ENCODE measurements at places on chromosomes 11 and 22.

GRCh38 chr11:123083623-123084029 lies 21.7 kb upstream of the HSPA8 start:
- peak; percentile 54 for DNase-seq

GRCh38 chr22:42873356-42873755 lies 16.3 kb upstream of the ARFGAP3 start:
- no peak for DNase-seq

GRCh38 chr22:19806213-19807160 lies 45.9 kb downstream of the TBX1 start:
- no peak for DNase-seq

DNA sequence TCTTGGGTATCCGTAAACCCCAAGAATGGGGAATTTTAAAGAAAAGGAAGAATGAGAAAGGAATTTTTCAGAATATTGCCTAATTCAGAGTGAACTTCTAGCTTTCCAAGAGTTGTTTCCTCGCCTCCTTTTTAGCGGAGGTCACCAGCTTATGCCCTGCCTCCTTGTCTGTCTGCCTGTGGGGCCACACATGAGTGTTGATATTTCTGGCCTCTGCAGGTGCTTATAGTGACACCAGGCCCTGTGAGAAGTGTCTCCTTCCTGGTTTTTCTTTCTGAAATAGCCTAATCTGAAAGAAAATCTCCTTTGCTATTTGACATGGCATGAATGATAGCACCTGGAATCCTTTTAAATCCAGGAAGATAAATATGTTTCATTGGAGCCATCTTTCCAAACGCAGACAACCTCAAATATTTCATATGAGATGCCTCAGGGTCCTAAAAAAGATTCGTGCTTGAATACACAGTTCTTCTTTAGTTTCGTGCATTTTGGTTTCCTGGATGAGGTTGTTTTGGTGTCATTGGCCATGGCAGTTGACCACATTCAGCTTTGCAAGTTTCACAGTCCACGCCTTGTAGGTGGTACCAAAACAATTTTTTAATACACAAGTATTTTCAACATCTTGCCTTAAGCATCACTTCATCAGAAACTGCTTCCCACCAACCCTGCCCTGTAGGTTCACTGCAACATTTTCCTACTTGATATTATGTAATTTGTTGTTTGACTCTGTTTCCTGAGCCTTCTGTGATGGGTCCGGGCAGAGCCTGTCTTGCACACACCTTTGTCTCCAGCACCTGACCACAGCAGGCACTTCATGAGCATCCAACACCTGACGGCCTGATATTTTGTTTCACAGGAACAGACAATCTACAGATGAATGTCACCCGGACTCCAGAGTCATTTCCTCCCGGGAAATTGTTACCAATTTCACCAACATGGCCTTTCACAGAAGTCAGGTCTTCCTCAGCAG lies 159.4 kb downstream of the C11orf91 start:
- no peak for DNase-seq

GRCh38 chr11:19389787-19390303 lies 149.1 kb upstream of the E2F8 start:
- DNase-seq: no peak

DNA sequence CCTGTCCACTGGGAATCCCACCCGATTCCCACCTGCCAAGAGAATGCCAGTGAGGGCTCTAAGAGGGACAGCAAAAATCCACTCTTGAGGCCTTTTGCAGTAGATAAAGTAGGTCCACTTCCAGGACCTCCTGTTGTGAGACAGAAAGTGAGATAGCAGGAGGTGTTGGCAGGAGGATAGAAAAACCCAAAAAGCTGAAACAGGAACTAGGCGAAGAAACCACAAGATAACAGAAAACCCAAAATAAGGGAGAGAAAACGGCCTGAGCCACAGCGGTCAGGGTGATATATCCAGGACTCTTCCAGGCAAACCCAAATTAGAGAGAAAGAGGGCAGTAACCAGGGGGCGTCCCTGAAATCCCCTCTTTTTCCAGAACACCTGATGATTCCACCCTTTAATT lies 79.7 kb upstream of the LINC01488 start:
- no peak for DNase-seq

GRCh38 chr22:26672060-26672471 lies 14.7 kb downstream of the MIAT start:
- DNase-seq: no peak

- DNase-seq: peak; percentile 84
Measured at GRCh38 chr11:65498977-65499712, at the start of gene MALAT1. Gene MALAT1 (plus strand): TSS chr11:65499045.

DNA sequence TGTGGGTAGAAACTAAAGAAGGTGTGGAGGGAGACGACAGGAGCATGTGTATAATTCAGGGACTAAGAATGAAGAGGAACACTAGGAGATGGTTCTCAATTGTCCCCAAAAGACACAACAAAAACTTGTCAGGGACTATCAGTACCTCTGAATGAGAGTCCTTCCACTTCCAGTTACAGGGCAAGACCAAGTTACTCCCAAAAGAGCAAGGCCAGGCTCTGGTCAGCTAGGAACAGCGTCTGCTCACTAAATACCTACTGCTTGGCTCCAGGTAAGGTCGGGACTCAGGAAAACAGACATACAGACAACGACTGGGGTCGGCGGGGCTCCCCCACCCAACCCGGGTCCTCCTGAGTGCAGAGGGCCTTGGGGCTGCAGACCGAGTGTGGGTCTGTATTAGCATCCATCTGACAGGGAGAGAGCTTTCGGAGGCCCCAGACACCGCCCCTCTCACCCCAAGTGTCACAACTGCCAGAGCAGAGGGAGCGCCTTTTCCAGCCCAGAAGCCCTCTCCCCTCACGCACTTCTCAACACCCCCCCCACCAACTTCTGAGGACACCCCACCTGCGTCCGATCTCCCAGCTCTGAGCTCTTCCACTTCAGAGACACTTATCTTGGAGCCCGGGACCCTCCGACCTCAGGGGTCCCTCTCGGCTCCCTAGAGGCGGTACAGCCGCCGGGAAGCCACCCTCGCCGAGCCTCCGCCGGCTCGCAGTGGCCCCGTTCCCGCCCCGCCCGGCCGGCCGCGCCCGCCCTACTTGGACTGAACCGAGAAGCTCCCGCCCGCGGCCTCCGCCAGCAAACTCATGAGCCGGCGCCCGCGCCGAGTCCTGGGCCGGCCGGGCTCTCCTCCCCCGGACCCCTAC lies 522 bp downstream of the RHOG start:
- DNase-seq: no peak

GRCh38 chr11:37718431-37718999 lies 1120.5 kb upstream of the RAG2 start:
- no peak for DNase-seq

- no peak for DNase-seq
Measured at GRCh38 chr11:117070016-117070415, 28.2 kb downstream of the SIK3 start.

GRCh38 chr11:88312628-88313027 lies 24.9 kb downstream of the CTSC start:
- DNase-seq: no peak

- DNase-seq: no peak
Measured at GRCh38 chr22:48389916-48390315, 1437.8 kb downstream of the BRD1 start.

DNA sequence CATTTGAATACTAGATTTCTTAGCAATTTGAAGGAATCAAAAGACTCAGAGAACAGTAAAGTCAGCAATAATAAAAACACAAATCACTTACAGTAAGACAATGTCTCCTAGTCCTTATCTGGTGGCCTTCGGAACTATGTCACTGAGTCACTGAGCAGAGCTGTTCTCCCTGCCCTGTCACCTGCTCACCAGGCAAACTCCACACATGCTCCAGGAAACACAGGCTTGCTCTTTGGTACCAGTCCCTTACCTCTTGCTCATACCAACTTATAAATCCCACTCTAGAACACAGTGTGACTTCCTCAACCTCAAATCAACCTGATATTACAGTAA lies 81.1 kb upstream of the CHRM4 start:
- no peak for DNase-seq

DNA sequence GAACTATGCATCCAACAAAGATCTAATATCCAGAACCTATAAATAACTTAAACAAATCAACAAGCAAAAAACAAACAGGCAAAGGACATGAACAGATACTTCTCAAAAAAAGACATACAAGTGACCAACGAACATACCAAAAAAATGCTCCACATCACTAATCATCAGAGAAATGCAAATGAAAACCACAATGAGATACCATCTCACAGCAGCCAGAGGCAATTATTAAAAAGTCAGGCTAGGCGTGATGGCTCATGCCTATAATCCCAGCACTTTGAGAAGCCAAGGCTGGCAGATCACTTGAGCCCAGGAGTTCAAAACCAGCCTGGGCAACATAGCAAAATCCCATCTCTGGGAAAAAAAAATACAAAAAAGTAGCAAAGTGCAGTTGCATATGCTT lies 10.7 kb downstream of the SAA4 start:
- DNase-seq: no peak

DNA sequence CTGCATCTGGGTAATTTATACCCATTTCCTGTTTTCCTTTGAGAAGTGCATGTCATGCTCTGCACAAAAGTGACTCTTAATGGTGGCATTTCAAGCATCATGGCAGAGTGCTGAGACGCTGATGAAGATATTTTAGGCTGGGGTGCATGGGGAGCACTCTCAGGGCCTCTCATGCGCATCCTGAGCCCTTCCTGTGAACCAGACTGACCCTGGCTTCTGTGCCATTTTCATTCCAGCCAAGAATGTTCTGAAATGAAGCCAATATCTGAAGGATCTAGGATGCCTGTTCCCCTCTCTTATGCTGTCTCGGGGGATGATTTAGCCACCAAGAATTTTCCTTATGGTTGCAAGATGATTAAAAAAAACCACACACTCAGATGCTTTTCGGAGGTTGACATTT lies 61.5 kb downstream of the MIAT start:
- no peak for DNase-seq

DNA sequence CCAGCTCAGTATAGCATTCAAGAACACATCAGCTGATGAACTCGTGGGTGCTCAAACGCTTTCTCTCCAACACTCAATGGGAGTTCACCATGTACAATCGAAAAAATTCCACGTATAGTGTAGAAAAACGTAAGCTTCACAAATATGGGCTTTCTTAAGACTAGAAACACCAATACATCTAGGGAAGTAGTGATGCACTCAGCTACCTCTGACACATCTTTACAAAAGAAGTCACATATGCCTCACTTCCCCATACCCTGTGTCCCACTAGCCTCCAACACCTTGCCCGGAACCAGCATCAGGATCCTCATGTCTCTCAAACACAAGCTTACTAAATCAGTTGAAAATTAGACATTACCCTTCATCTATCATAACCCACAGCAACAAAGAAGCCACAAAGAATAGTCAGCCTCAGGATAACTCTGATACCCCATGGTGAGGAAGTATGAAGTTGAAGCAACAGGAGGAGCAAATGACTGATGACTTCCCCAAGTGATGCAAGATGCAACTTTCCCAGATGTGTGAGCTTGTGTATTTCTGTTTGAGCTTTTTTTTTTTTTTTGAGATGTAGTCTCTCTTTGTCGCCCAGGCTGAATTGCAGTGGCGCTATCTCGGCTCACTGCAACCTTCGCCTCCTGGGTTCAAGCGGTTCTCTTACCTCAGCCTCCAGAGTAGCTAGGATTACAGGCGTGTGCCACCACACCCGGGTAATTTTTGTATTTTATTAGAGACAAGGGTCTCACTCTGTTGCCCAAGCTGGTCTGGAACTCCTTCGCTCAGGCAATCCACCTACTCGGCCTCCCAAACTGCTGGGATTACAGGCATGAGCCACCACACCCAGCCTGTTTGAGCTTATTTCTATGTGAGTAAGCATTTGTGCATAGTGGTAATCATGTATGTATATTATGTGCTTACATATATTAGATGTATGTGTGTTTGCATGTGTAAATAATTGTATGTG lies 8.5 kb upstream of the DENND5A start:
- DNase-seq: no peak

- no peak for DNase-seq
Measured at GRCh38 chr11:44519989-44520737, 45.3 kb upstream of the CD82 start.

GRCh38 chr11:16977994-16978315 lies 36.3 kb downstream of the PLEKHA7 start:
- DNase-seq: no peak

GRCh38 chr11:44347538-44347937 lies 37.6 kb upstream of the ALX4 start:
- no peak for DNase-seq

DNA sequence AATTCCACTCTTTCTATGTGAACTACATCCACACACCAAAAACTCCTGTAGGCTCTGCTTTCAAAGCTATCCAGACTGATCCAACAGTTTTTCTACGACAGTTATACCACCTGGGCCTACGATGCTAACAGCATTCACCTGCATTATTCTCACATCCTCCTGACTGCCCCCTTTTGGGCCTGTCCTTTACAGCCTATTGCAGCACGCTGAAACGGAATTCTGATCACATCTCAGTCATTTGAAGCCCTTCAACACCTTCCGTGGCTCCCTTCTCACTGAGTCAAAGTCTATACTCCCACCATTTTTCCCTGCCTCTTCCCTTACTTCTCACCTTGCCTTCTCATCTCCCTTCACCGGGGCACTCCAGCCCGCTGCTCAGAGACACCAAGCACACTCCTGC lies 791.3 kb upstream of the KIRREL3 start:
- no peak for DNase-seq

GRCh38 chr22:27133019-27133431 lies 475.6 kb downstream of the MIAT start:
- DNase-seq: no peak

- DNase-seq: no peak
Measured at GRCh38 chr11:119100994-119101758, 477 bp downstream of the DPAGT1 start.

- no peak for DNase-seq
Measured at GRCh38 chr11:64134963-64135362, 30.9 kb downstream of the MACROD1 start.

DNA sequence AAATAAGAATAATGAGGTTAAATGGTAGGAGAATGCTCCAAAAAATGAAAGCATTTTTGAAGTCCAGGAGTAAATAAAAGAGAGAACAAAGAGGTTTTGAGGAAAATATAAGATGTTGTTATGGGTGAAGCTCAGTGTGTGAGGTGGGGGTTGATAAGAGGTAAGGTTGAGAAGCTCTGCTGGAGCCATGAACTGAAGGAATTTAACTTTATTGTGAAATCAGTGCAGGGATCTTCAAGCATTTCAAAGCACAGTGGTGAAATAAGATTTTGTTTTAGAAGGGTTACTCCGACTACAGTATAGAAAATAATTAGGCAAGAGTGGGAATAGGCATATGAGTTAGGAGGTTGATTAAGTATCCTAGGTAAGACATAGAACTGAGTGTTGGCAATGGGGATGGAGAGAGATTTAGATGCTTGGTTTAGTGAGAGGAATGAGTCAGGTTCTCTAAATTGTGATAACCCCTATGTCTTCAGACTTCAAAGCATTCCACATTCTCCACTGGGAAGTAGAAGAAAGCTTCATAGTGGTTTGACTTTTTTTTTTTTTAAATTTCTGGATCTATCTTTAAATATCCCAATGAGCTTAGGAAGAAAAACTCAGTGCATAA lies 403.2 kb downstream of the AASDHPPT start:
- DNase-seq: no peak

DNA sequence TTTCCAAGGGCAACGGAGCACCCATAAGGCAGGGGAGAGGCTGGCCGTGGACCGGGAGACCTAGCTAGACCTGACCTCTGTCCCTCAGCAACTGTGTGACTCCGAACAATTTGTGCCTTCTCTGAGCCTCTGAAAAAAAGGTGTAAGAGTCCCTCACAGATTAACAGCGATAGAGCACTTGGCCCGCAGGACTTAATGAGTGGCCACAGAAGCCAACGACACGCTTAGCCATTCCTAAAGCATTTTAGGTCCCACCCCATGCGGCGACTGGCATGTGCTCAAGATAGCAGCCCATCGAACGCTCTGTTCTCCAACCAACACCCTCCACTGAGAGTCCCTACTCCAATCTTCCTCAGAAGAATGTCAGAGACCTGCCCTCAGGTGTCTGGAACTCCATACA lies 1.5 kb downstream of the SULT4A1 start:
- no peak for DNase-seq
